ENCODE measurements at places on chromosomes 16 and 17. TPM values are rescaled to one million over a fixed set of nuclear protein-coding genes. Genes with fewer than 3 reads are reported as not detected.

- no peaks in the 10 kb centered on the region for H3K27me3 ChIP-seq
- H3K4me1 ChIP-seq, result peaks cover 12% of the 10 kb centered on the region
- no peak for DNase-seq
- H3K4me3 ChIP-seq, result no peak overlapping the region
These were observed 108.2 kb downstream of the SLC39A11 start for GRCh38 chr17:72984145-72984925.

Gene PRSS22
- not detected for polyA plus RNA-seq

Gene TM4SF5
- polyA plus RNA-seq, result not detected

Gene MRC2
- polyA plus RNA-seq, result 213 TPM

Gene KRT17
- polyA plus RNA-seq, result 0.19 TPM
